ENCODE measurements at places on chromosomes 7 and 10.

DNA sequence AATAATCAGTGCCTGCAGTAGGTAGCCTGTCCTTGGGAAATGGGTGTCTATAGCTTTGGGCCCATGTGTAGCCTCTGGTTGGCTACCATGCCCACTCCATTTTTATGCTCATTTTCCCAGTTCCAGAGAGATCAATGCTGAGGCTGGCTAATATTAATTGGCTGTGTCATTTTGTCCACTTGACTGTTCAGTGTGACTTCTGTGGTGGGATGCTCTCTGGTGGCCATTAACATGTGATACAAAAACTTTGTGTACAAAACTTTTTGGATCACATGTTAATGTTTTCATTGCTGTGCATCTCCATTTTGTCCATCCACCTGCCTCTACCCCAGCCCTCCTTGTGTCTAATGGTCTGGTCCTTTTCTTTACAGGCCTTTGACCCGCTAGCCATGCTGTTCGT, 22.7 kb downstream of the VIM start:
- DNase-seq, result no peak

DNA sequence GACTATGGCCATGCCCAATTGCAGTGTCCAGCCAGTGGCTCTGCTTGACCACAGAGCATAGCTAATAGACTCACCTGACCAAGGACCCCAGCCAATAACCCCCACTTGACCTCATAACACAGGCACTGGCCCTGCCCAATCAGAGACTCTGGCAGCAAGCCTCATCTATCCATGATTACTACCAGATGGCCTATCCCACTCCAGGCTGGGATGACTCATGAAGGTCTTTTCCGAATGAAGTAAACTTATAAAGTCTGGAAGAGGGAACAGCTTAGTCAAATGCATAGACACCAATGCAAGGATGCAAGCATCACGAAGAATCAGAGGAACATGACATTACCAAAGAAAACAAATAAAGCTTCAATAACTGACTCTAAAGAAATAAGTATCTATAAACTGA, 141.4 kb downstream of the TMEM168 start:
- DNase-seq, result no peak

DNA sequence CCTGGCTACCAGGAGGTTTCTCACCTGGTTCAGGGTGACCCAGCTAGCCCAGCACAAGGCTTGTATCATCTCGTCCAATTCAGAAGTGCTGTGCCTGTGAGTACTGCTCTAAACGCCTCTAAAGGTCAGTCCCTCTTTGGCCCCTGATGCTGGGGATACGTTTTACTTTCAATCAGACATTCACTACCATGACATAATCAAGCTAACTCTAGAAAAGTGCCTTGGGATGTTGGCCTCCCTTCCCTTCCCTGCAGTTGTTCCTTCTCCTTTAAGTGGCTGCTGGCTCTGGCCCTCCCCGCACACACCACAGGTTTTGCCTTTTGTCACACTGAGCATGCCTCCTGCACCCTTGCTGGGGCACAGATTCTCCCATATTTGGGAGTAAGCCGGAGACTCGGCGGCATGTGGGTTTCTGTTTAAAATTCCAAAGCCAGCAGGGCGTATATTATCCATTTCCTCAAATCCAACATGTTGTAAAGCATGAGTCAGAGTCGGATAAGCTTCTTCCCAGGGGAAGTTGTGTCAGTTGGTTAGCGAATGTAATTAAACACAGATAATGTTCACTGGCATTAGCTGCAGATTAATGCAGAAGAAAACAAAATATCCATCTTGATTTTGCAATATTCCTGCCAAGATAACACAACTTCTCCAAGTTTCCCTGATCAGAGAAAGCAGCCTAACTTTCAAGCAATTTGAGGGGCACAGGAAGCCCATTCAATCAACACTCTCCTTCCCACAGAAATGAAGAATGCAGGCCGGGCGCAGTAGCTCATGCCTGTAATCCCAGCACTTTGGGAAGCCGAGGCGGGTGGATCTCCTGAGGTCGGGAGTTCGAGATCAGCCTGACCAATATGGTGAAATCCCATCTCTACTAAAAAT, 31.8 kb upstream of the VCL start:
- peak; percentile 97 for DNase-seq

GRCh38 chr10:84540022-84540616, 211.7 kb downstream of the CCSER2 start:
- peak; percentile 42 for DNase-seq

DNA sequence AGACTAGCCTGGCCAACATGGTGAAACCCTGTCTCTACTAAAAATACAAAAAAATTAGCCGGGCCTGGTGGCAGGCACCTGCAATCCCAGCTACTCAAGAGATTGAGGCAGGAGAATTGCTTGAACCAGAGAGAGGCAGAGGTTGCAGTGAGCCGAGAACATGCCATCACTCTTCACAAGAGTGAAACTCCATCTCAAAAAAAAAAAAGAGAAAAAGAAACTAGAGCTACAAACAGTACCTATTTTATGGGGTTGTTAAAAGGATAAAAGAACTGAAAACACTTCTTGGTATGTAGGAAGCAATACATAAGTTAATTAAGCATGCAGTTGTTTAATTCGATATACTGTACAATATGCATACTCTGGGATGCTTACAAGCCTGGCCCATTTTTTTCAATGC, 216.9 kb downstream of the SORCS1 start:
- DNase-seq, result no peak
